ENCODE measurements at places on chromosomes 1 and 21.

- DNase-seq = no peak
These were observed at the start of gene ACTN2 for GRCh38 chr1:236685917-236686814. Gene ACTN2 (plus strand): TSS chr1:236686499. CDS start chr1:236686674, 175 bp downstream.

GRCh38 chr1:168085401-168085872 is 51.3 kb downstream of the GPR161 start:
- no peak for DNase-seq

DNA sequence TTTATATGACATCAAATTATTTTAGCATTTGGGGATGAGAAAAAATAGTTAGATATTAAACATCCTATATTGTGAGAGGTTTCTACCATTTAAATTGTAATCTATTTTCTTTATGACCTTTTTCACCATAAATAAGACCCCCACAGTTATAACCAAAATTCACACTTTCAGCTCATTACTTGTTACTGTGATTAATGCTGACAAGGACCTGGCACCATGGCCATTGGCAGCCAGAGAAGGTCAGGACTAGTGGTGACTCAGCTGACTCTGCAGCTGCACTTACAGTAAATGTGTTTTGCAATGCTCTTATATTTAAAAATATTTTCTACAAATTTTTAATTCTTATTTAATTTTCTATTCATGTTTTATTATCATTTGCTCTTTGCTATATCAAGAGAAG is 133.3 kb upstream of the C1orf105 start:
- DNase-seq = no peak

DNA sequence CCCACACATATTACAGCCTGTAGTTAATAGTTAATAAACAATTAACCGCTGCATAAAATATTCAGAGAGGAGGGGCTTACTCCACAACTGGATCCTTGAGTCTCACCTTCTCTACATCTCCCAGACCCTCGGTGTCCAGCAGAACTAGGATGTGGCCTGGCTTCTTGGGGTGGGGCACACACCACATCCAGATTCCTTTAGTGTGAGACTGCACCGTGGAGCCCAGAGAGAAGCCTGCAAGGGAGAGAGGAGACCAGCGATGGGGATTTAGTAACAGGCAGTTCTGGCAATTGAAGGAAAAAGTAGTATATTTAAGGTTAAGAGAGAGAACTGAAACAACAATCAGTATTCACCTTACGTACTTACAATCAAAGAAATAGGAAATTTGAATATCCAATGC is 4.9 kb downstream of the GBP1 start:
- no peak for DNase-seq

GRCh38 chr1:50735443-50735842 is 224.6 kb downstream of the FAF1 start:
- DNase-seq = no peak

DNA sequence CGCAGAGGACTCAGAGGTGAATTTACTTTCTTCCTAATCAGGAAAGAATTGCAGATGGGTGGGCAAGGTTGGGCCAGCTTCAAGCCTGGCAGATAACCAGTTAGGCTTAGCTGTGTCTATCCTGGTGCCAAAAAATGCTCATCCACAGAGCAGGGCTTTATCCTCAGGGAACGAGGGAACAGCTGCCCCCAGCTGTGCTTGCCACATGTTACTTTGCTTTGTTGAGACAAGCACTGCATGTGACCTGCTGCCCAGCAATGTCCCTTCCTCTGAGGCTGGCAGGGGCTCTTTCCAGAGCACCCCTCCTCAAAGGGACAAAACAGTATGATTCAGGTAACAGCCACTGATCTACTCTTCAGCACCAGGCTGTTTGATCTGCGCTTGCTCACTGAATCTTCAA is 505.1 kb upstream of the USP24 start:
- no peak for DNase-seq

- no peak for DNase-seq
These were observed 25.3 kb downstream of the DTL start for GRCh38 chr1:212060632-212061472.

DNA sequence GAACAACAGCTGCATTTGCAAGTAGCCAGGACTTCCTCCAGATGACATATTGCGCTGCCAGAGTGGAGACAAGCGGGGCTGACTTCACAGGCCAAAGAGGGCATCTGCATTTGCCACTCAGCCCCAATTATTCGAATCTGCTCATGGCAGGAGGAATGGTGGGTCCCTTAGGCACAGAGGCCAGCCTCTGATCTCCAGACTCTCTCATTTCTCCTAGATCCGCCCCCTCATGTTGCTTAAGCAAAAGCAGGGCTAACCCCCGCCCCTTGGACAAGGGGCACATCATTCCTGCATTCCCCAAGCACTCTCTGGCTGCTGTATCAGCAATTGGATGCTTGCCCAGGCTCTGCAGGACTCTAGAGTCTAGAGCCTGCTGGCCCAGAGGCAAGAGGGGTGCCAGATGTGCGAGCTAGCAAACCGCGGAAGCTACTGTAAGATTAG is 262.4 kb downstream of the ST6GALNAC3 start:
- peak; percentile 78 for DNase-seq

GRCh38 chr1:32361674-32362473 is 411 bp downstream of the FAM229A start:
- DNase-seq = no peak

GRCh38 chr1:86150553-86151055 is 6.0 kb downstream of the COL24A1 start:
- DNase-seq = no peak

- DNase-seq = no peak
These were observed 22.1 kb upstream of the PSMB2 start for GRCh38 chr1:35663434-35663833.

GRCh38 chr1:183477986-183478781 is 5.9 kb downstream of the SMG7 start:
- no peak for DNase-seq

DNA sequence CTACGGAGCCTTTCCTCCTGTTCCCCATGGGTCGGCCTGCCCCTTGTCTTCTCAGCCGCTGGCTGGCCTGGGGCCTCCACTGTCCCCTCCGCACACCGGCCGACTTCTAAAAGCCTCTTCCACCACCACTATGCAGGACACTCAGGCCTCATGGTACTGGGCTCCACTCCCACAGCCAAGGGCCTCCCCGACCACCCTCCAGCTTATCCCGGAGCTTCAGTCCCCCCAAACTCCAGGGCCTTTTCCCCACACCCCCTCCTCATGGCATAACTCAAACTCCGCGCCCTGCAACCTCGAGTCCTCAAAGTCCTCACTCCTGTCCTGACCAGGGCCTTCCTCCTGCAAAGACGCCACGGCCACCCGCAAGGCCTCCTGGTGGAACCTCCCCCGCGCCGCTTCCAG is 2.0 kb downstream of the LRRC41 start:
- no peak for DNase-seq

DNA sequence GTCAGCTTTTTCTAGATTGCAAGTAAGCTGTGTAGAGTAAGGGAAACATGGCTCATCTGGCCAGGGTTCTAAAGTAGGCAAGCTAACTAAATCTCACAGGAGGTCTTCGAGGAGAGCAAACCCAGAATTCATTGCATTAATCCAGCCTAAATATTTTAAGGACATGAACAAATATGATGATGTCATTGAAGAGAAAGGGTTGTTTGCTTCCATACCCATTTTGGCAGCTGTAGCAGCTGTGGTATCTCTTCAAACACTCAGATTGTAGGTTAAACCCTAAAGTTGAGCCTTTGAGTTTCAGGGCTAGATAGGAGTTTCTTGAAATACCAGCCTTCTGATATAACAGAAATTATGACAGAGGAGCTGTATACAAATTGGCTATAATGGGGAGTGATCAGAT is 200.5 kb upstream of the C1orf105 start:
- DNase-seq = peak; percentile 3

- DNase-seq = no peak
These were observed 290.4 kb downstream of the AKT3 start for GRCh38 chr1:243559575-243560162.

- DNase-seq = no peak
These were observed 43.2 kb downstream of the GJA5 start for GRCh38 chr1:147717051-147717705.

- DNase-seq = no peak
These were observed 33.0 kb downstream of the ZNF496 start for GRCh38 chr1:247298701-247299100.

DNA sequence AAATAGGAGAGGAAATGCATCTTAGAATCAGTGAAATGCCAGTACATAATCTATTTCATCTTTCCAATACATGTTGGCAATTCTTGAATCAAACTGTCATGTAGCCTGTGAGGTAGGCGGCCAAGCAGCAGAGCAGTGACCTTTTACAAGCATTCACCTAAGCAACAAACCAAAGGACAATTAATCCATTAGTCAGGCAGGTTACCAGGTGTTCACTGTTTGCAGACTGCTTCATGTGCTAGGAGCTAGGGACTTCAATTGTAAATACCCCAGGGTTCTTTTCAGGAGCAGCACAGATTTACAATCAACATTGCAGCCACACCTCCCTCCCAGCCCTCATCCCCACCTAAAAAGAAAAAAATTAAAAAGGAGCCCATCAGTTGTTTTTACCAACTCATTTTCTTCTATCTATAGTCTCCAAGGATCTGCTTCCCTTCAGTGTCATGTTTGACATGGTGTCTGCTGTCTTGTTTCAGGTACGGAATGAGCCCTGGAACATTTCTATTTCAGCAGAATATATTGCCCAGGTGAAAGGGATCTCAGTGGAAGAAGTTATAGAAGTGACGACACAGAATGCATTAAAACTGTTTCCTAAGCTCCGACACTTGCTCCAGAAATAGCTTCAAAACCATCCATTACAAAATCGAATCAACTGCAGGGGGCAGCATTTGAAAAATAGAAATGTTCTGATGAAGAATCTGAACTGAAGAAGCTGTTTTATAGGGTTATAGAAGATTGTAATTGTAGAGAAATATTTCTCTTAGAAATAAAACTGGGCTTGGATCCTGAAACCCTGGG is 23.0 kb downstream of the TATDN3 start:
- DNase-seq = no peak

DNA sequence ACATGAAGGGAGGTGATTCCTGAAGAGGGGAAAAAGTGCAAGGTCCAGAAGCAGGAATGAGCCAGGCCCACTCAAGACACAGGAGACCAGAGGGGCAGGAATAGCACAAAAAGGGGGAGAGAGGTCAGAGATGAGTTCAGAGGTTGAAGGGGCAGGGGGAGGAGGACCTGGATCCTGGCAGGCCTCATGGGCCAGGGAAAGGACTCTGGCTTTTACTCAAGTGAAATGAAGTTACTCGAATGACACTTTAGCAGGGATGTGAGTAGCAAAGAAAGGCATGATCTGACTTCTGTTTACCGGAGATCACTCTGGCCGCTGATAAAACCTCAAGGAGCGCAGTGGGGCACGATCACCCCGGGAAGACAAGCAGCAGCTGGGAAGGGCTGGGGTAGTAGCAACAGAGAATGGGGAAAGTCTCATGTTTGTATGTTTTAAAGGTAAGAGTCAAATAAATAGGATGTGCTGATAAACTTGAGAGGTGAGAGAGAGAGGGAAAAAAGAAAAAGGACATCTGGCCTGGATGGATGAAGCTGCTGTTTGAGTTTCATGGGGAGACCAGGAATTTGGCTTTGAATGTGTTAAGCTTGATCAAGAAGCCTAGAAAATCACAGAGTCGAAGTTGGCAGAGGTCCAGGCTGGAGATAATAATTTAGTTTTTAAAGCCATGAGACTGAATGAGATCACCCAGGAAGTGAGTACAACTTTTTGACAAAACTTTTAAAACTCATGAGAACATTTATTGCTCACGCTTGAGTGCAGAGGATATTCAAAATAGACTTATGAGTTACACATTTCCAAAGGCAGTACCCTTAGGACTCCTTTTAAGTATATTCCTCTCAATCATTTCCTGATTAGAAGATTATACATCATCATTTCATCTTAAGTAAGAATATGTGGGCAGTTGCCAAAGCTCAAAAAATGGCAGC is 156.0 kb downstream of the RERE start:
- peak; percentile 52 for DNase-seq

DNA sequence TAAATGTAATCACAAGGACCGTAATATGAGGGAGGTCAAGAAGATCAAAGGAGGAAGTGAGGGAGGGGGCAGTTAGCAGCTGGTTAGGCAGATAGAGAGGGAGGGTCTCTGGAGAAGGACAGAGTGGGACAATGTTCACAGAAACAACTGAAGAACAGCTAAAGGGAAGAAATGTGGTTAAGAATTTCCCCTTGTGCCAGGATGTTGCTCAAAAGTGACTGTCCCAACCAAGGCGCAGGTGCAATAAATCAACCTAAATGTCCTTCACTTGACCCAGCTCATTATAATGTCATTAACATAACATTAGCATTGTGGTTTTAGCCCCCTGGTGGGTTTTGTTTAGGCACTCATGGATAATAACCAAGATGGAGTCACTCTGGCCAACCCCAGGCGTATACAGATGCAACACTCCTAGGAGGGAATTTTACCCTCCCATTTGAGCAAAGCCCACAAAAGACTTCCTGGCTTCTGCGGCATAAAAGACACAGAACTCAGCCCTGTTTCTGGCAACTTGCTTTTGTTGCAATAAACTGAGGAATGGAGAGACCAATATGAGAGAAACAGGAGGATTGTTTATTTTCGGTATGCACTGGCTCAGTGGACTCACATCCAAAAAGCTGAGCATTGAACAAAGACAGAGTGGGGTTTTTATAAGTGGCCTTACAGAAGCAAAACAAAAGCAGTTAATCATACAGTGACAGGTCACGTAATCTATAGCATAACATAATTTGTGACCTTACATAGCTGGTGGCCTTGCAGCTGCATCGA is 7.3 kb upstream of the CA6 start:
- no peak for DNase-seq

- no peak for DNase-seq
These were observed 791 bp downstream of the USP24 start for GRCh38 chr1:55214212-55214933.

DNA sequence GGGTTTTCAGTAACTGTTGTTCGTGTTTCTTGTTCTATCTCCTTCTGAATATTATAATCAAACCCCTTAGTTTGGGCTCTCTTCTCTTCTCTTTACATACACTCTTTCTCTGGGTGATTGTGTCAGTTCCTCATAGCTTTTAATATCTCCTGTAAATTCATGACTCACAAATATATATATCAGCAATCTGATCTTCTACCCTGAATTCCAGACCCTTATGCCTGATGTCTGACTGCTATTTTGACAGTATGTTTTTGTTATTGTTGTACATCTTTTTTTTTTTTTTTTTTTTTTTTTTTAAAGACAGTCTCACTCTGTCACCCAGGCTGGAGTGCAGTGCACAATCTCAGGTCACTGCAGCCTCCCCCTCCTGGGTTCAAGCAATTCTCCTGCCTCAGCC is 70.8 kb upstream of the MPC2 start:
- no peak for DNase-seq

GRCh38 chr1:110186558-110186957 is 23.6 kb upstream of the KCNC4 start:
- DNase-seq = no peak

Data from AG04450 (cell line).